ELR (cell line): ENCODE measurements at places on chromosomes 13 and 19.

DNA sequence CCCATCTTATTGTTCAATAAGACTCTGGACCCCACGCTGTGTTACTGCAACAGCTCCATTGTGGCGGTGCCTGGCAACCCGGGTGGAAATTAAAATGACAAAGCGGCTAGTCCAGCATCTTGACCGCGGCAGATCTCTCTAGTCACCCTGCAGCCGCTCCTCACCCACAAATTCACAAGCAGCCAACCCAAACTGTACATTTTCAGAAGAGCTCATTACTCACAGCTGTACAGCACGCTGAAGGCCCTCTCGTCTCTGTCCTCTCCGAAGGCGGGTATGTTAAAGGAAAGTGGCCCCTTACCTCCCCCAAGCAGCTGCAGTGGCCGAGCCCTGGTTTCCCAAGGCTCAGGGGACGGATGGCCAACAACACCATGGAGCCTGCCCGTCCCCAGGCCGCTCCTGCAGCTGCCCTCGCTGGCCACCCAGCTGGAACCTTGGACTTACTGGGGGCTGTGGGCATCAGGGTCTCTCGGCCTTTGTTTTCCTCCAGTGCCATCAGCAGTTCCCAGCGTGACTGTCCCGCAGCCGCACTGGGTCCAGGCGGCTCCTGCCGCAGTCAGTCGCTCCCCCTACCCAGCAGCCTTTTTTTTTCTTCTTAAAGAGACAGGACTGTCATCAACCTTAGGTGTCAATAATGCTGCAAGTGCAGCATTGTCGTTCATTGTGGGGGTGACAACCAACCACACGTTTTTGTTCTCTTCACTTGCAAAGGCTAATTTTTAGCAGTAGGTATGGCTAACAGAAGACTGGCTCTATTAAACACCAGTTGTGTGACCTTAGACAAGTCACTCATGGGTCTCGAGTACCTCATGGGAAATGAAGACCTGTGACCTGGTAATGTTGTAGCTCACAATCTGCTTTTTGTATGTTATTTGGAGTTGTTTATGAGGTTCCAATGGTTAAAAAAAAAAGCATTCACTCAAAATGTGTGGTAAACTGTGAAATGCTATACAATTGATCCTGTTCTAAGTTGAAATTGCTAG is at the start of gene SACS:
TSS of gene SACS (minus strand) at position 532 of the 983 bp plus-strand sequence. CDS start 22,463 bp downstream, outside the sequence.
- peak; percentile 69 for DNase-seq

DNA sequence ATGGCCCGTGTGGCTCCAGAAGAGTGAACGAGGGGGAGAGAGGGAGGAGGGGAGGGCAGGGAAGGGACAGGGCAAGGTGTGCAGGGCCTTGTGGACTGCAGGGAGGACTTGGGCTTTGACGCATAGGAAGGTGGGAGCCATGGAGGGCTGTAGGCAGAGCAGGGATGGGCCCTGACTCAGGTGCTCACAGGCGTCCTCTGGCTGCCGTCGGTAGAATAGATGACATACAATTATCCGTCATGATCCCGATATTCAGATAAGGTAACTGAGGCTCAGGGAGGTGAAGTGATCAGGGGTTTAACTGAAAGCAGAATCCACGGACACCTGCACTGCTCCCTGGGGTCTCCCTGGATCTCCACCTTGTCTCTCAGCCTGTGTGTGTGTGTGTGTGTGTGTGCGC is 3.4 kb downstream of the C3 start:
- peak; percentile 22 for DNase-seq

DNA sequence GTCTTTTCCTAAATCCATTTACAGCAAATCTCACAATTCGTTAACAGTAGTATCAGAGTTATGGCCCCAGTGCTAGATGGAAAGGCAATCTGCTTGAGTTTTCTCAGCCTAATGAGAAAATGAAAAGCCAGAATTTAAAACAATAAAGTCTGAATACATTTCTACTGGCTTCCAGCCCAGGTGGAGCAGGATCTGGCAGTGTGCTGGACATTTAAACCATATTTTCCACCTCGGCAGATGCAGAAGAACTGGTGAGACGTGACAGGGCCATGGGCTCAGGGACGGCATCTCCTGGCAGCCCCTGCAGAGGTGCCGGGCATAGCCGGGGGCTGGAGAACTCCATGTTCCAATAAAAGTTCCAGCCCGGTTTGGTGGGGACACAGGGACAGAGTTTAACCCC is 7.1 kb downstream of the SMIM7 start:
- DNase-seq, result no peak

- no peak for DNase-seq
Measured at GRCh38 chr13:99382428-99383133, 75.4 kb upstream of the GPR183 start.

DNA sequence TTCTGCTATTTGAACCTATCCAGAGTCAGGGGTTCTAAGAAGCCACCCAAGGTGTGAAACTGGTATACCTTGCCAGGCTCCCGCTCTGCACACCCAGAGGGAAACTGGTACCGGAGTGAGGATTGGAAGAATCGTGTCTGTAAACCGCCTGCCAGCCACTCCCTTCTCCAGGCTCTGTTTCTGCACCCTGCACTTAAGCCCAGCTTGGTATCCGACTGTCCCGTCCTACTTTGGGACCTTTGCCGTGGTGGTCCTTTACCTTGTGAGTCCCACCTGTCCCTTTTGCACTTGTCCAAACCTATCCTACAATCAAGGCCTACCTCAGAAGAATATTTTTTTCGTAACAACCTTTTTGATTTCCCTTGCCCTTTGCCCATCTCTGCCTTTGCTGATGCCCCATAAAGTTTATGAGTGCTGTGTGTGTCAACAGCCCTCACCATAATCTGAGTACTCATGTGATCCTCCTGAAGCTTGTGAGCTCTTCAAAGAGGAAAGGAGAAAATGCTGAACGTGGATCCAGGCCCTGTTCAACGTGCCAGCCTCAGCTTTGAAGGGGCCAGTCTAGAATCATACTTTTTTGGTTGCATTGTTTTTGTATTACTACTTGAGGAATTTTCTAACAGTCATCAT is 44.7 kb downstream of the GARRE1 start:
- DNase-seq, result no peak

- DNase-seq, result no peak
Measured at GRCh38 chr13:92823059-92823458, 403.5 kb upstream of the GPC6 start.
